ENCODE measurements at places on chromosomes 1 and 21. TPM values are rescaled to one million over a fixed set of nuclear protein-coding genes. Genes with fewer than 3 reads are reported as not detected.

Gene ANKRD34A
- 2.5 TPM for total RNA-seq

DNA sequence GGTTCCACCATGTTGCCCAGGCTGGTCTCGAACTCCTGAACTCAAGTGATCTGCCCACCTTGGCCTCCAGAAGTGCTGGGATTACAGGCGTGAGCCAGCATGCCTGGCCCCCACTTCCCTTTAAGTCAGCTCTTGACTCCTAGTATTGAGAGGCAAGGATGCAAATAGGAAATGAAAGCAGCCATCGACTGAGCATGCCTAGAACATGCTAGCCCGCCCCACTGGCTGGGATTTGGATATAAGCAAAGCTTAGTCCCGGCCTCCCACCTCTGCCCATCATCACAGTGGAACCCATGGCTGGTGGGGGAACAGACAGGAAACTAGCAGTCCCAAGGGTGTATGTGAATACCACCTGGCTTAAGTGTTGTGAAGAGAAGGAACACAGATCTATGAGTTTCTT, 10.5 kb downstream of the C1orf167 start:
- no peak for DNase-seq

- no peak for DNase-seq
These were observed 45.7 kb upstream of the TLR5 start for GRCh38 chr1:223188618-223189356.

Gene AGT
- 15.2 TPM for total RNA-seq

Gene INAVA
- total RNA-seq: 4.6 TPM

Gene ACTA1
- total RNA-seq: not detected

Gene HSD11B1
- total RNA-seq: 1.5 TPM

- DNase-seq: no peak
These were observed 10.7 kb downstream of the RCC1 start for GRCh38 chr1:28516518-28516956.

GRCh38 chr1:38500352-38500751, 359.2 kb downstream of the RRAGC start:
- no peak for DNase-seq

DNA sequence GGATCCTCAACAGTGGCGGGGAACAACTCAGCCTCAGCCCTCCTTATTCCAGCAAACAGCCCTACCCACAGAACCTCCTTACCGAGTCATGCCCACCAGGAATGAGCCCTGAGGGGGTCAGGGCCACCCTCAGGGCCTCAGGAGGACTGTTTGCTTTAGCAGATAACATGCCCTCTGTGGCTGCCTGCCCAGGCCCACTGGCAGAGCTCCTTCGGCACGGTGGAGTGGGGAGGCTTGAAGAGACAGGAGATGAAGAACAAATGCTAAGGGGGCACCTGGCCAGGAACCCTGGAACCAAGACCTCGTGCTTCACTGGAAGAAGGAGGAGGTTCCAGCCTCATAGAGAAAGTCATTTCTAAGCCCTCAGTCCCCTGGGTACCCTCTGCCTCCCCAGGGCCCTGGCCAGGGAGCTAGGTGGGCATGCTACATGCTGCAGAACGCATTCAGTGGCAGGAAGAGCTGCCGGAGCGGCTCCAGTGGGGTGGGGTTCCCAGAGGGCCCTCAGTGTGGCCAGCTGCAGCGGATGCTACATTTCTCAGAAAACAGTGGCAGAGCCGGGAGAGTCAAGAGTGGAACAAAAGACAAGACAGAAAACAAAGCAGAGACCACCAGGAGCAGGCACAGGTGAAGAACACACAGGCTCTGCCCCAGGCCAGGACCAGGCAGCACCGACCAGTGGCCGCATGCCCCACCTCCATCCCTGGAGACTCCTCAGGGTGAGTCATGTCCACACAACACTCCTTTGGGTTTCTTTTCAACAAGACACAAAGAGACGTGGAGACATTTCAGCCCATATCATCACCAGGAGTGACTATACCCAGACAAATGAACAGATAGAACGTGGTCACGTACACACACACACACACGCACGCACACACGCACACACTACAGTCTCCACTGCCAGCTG, 39.8 kb downstream of the RIMS3 start:
- DNase-seq: peak; percentile 27

Gene ANXA9
- total RNA-seq: 20.6 TPM

- no peak for DNase-seq
These were observed 47.2 kb downstream of the SLC19A1 start for GRCh38 chr21:45494851-45495680.

DNA sequence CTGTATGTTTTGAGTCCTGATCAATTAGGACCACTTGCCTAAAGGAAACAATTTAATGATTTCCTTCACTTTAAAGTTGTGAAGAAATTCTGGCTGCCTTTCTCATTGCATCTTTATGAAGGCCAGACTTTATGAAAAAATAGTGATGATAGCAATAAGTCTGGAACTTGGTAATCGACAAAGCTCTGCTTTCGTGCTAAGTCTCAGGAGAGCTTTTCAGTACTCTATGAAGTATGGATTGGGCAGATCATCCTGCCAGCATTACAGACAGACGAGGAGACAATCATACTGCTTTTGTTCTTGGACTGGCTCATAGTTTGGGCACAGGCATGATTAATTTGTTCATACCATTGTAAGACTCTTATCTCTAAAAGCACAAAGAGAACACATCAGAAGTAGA, 45.5 kb upstream of the KCNJ15 start:
- DNase-seq: no peak

DNA sequence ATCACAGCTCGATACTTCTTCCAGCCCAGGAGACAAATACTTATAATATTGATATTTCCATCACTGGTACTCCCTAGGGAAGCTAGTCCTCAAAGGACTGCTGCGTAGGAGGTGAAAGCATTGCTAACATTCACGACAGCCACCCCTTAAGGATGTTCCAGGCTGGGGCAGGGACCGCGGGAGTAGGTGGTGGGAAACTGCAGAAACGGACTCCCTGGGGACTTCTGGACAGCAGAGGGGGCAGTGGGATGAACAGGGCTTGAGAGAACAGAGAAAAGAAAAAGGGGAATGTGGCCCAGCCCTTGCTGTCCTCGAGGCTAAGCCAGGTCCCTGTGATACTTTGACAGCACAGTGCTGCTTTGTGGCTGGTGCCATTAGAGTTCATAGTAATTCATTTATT, 108.0 kb downstream of the HMGB4 start:
- DNase-seq: no peak

GRCh38 chr1:16145030-16145661, 10.7 kb downstream of the EPHA2 start:
- DNase-seq: peak; percentile 90

Gene TRIM46
- 3.4 TPM for total RNA-seq
